ENCODE measurements at places on chromosomes 1 and 21. TPM values are rescaled to one million over a fixed set of nuclear protein-coding genes. Genes with fewer than 3 reads are reported as not detected.

GRCh38 chr1:240090957-240091600 is 604 bp upstream of the FMN2 start:
- no peak for DNase-seq

DNA sequence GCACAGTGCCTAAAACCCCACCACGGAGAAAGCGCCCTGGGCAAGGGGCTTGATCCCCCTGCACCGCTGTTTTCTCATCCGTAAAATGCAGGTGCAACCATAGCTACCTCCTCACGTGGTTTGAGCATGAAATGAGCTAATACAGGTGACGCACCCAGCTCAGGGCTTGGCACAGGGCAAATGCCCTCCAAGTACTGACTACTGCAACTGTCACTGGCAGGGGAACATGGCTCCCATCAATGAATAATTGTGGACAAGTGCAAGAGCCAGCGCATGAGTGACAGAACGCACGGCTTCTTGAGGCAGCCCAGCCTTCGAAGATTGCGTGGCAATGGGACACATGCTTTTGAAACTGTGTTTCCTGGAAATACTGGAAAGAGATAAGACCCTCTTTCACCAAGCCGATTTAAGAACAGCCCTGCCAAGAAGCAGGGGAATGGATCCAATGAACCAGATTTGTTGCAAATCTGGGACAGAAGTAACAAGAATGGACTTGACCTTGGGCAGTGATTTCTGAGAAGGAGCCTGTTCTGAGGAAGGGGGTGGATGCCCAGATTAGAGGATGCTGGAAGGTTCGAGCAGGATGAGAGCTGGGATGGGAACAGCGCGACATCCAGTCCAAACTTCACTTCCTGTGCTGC is 92.8 kb upstream of the IFFO2 start:
- no peak for DNase-seq

DNA sequence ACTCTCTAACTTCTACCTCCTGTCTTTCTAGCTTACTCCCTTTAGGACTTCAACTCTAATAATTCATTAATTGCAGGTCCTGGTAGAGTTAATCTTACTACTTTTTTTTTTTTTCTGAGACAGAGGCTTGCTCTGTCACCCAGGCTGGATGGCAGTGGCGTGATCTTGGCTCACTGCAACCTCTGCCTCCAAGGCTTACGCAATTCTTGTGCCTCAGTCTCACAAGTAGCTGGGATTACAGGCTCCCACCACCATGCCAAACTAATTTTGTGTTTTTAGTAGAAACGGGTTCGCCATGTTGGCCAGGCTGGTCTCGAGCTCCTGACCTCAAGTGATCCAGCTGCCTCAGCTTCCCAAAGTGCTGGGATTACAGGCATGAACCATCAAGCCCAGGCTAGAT is 15.7 kb downstream of the BTBD8 start:
- no peak for DNase-seq

DNA sequence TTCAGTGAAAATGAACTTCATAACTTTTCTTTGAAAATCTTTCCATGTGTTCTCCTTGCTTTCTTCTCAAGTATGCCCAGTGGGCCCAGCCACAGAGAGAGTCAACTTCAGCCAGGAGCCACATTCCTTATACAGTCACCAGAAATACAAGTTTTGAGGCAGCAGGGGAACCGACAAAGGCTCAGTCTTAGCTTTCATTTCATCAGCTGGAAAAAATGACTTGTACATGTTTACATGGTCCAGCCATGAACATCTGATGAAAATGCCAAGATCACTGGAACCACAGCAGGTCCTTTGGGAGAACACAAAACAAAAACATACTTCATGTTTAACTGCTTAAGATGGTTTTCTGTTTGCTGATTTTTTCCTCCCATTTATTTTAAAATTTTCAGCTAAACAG is 72.5 kb downstream of the SYDE2 start:
- no peak for DNase-seq

GRCh38 chr1:8427986-8428385 is 110.1 kb downstream of the SLC45A1 start:
- no peak for DNase-seq

DNA sequence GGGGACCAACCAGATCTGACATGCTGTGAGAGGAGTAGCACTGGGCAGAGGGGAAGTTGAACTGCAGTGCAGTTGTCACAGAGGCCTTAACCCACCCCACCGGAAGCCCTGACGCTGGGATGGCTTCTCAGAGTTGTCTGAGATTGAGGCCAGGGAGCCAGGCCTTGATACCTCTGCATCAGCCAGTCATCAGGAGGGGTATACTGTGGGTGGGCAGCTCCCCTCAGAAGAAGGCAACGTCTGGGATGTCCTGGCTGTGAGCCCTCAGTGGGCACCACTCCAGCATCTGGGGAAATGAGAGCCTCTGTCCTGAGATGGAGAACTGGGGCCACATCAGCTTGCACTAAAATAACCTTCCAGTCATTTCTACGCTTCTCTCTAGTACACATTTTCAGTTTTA is 47.9 kb upstream of the BCAR3 start:
- DNase-seq = no peak

- no peak for DNase-seq
These were observed 47.7 kb upstream of the RPL11 start for GRCh38 chr1:23643736-23644554.

DNA sequence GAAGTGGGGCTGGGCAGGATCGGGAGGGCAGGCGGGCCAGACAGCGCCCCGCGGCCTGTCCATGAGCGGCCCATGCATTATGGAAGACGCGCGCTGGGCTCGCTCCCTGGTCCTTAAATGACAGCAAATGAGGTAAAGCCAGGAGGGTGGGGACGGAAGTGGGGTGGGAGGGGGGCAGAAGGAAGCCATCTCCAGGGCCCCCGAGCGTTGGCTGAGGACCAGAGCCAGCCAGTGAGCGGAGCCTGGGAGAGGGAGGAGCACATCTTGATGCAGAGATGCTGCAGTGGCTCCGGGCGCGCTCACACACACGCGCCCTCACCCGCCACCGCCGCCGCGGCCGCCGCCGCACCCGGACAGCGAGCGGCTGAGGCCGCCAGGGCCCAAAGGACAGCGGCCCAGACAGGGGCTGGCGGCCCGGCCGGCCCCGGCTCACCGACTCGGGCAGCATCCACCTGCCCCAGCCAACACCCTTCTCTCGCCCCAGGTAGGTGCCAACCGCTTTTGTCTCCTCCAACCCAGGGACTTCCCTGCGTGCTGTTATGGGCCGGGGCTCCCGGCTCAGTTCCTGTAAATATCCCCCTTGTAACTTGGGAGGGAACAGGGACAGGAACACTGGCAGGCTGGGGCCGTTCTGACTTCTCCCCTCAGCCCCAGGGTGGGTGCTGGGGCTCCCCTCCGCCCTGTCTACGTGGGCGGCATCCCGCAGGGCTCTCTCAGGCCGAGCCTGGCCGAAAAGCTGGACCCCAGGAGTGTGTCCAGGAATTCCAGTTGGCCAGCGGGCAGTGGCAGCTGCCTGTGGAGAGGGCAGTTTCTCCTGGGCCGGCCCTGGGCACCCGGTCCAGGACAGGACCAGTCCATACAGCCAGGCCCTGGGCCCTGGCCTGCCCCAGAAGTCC is at the start of gene CNTN2:
TSS of gene CNTN2 (plus strand) at position 302 of the 896 bp plus-strand sequence. CDS start 9,974 bp downstream, outside the sequence.
- DNase-seq = peak; percentile 93

DNA sequence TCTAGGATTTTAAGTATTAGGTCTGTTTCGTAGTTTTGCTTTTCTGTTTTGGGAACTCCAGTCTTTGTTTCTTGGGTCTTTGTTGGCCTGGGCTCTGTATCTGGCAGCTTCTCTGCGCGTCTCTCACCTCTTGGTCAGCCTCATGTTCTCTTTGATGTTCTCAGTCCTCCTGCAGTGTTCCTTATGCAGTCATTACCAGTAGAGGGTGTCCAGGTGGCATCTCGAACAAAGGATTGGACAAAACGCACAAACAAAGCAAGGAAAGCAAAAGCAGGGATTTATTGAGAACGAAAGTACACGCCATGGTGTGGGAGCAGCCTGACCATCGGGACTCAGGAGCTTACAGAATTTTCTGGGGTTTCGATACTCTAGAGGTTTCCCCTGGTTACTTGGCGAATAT is 133.7 kb upstream of the COL6A1 start:
- no peak for DNase-seq

DNA sequence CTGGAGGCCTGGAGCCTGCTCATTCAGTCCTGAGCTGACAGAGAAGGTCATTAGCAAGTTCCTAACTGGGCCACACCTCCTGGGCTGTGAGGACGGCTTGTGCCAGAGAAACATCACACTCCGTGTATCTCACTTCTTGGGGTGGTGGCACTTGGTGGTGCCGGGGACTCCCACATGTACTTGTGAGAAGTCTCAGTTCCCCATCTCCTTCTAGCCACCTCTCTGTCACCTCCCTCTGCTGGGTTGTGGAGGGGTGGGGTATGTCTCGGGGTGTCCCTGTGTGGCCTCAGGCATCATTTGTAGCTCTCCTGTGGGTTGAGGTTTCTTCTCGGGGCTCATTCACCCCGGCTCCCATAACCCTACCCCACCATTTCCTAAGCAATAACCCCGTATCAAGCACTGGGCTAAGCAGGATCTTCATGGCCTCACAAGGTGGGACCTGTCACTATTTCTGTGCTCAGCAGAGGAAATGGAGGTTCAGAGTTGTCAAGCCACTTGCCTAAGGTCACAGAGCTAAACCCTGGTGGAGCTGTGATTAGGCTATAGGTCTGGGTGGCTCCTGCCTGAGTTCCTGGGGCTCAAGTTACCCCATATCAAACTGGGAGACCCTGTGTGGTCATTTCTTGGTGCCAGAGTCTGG is 62.5 kb downstream of the UBIAD1 start:
- DNase-seq = no peak

The AURKAIP1 gene
- polyA plus RNA-seq = 175 TPM

GRCh38 chr1:36471830-36472641 is 7.9 kb upstream of the MRPS15 start:
- no peak for DNase-seq

DNA sequence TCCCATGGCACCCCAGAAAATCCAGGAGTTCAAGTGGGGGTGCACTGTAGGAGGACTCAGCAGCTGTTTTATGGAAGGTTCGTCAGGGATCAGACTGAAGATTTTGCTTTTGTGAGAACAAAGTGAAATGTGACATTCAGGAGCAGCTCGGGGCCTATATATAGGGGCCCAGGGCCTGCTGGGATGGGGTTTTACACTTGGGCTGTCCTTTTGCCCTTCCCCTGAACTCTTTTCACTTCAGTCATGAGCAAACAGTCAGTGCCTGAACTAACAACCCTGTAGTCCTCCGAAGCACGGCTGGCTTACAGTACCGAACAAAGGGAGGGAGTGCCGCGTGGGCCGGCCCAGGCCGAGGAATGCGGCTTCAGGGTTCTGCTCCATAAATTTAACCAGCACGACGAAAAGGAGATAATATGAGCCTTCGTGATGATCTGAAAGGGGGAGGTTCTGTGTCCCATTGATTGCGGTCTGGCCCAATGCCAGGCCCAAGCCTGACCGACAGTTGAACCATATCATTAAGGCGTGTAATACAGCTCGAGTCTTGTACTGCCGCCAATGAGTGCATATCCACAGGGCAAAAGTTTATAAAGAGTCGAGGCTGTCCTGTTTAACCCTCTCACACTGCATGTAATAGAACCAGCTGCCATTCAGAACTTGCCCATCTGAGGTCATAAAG is 139.9 kb downstream of the DHRS3 start:
- peak; percentile 53 for DNase-seq

- no peak for DNase-seq
These were observed 336.7 kb upstream of the PROX1 start for GRCh38 chr1:213651077-213651476.

DNA sequence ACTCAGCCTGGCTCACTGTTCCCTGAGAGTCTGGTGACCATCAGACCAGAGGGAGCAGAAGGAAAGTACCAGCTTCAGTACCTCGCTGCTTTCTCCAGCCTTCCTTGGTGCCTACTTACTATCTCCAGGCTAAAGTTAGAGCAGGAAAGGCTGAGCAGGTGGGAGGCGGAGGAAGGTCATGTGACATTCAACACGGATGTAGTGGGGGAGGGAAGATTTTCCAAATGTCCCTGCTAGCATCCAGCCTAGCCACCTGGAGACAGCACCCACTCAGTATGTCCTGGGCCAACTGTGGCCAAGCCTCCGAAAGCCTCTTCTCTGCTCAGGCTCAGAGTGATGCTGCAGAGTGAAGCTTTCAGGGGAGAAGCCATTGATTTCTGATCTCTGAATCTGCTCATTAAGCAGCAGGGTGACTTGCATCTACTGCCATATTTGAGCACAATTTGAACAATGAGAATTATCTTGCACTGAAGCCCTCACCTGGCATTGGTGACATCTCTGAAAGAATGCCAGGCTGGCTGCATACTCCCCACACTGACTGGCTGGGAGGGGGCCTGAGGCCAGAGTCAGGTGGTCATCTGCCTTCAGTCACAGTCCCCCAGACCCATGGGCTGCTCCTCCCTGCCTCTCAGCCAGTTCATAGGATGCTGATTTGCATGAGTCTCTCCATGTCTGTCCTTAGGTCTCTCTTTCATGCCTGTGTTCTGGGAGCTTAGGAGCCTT is 86.2 kb downstream of the KCND3 start:
- no peak for DNase-seq

- DNase-seq = no peak
These were observed 114.3 kb downstream of the NMNAT2 start for GRCh38 chr1:183303901-183304300.

Measured in SK-N-SH (cell line).